ENCODE measurements at places on chromosomes 13 and 19. TPM values are rescaled to one million over a fixed set of nuclear protein-coding genes. Genes with fewer than 3 reads are reported as not detected.

The ARID3A gene
- total RNA-seq, result 3.3 TPM

The ZNF135 gene
- not detected for total RNA-seq

The KLK1 gene
- total RNA-seq, result not detected

The ADGRL1 gene
- total RNA-seq, result 3.3 TPM

The KIR2DL1 gene
- total RNA-seq, result not detected

The TFPT gene
- total RNA-seq, result 21.0 TPM

The ZNF415 gene
- not detected for total RNA-seq

The SOHLH2 gene
- not detected for total RNA-seq

The AMER2 gene
- not detected for total RNA-seq

The C19orf81 gene
- 9.6 TPM for total RNA-seq

The KIR2DL4 gene
- not detected for total RNA-seq

The IRF2BP1 gene
- 33.5 TPM for total RNA-seq

The PABPC3 gene
- 0.17 TPM for total RNA-seq

The MUC16 gene
- total RNA-seq, result 0.08 TPM

The POSTN gene
- 0.07 TPM for total RNA-seq

The MADCAM1 gene
- total RNA-seq, result 0.32 TPM

The CALR3 gene
- 0.07 TPM for total RNA-seq

The IZUMO4 gene
- 0.41 TPM for total RNA-seq

The B3GNT8 gene
- total RNA-seq, result not detected

The FCAR gene
- total RNA-seq, result not detected

The ADPRHL1 gene
- total RNA-seq, result 10.7 TPM

The POU2F2 gene
- 0.33 TPM for total RNA-seq

The PINLYP gene
- 0.34 TPM for total RNA-seq

The ZNF99 gene
- not detected for total RNA-seq

The SPIB gene
- total RNA-seq, result 0.56 TPM

The NANOS3 gene
- 3.1 TPM for total RNA-seq

The DNAAF3 gene
- total RNA-seq, result 6.4 TPM

The ICAM1 gene
- total RNA-seq, result 5.1 TPM

The ITGBL1 gene
- 1.7 TPM for total RNA-seq

The AXL gene
- 161 TPM for total RNA-seq

The ZNF681 gene
- total RNA-seq, result 0.02 TPM

The NACC1 gene
- total RNA-seq, result 42.5 TPM

The SIGLEC8 gene
- not detected for total RNA-seq

The MAMSTR gene
- total RNA-seq, result 0.28 TPM

The SBK3 gene
- 2.2 TPM for total RNA-seq

The GIPR gene
- total RNA-seq, result 3.4 TPM

The TUBB4A gene
- 6.6 TPM for total RNA-seq

The KMT5C gene
- 7.5 TPM for total RNA-seq

The ZNF296 gene
- 9.2 TPM for total RNA-seq

The ELSPBP1 gene
- total RNA-seq, result not detected

The KCTD12 gene
- 1.9 TPM for total RNA-seq

The ZNF793 gene
- not detected for total RNA-seq

The PODNL1 gene
- total RNA-seq, result 1.4 TPM

The NBEA gene
- 2.1 TPM for total RNA-seq

The RNASEH2B gene
- 33.6 TPM for total RNA-seq

The EDNRB gene
- not detected for total RNA-seq

The FLT3 gene
- total RNA-seq, result not detected

The ZNF599 gene
- total RNA-seq, result 2.9 TPM

The SLC15A1 gene
- total RNA-seq, result 0.05 TPM

The KHSRP gene
- total RNA-seq, result 205 TPM

The GPR4 gene
- 0.15 TPM for total RNA-seq

The CHST8 gene
- 0.13 TPM for total RNA-seq

The TMEM255B gene
- 0.65 TPM for total RNA-seq

The KCNN4 gene
- total RNA-seq, result 53.4 TPM

The EXOC3L2 gene
- total RNA-seq, result 1.3 TPM
